ENCODE measurements at places on chromosomes 2 and 18.

DNA sequence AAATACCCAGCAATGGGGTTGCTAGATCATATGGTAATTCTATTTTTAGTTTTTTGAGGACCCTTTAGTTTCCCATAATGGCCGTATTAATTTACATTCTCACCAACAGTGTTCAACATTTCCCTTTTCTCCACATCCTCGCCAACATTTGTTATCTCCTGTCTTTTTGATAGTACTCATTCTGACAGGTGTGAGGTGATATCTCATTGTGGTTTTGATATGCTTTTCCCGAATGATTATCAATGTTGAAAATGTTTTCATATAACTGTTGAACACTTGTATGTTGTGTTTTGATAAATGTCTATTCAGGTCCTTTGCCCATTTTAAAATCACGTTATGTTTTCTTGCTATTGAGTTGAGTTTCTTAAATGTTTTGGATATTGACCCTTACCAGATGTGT, 5.8 kb upstream of the RIF1 start:
- peak; percentile 42 for DNase-seq

DNA sequence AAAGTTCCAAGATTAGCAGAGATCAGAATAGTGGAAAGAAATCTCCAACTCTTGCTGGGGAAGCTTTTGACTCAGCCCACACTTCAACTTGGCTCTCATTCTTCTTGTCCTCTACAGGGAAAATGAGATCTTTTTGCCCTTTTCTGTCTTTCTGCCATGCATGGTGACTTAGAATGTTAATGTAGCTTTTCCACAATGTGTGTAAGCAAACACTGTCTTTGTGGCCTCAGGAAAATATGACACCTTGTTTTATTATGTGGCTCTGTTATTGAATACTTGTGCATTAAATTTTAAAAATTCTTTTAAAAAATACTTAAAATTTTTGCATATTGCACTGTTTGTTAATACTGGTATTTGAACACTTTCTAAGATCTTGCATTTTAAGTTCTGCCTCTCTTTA, 65.4 kb upstream of the WDR75 start:
- DNase-seq = no peak

- DNase-seq = no peak
Observed at GRCh38 chr18:49019446-49020045, 68.8 kb upstream of the SMAD7 start.

- DNase-seq = no peak
Observed at GRCh38 chr2:79554899-79555298, 42.0 kb downstream of the CTNNA2 start.

- no peak for DNase-seq
Observed at GRCh38 chr2:161954103-161954502, 119.9 kb downstream of the DPP4 start.

DNA sequence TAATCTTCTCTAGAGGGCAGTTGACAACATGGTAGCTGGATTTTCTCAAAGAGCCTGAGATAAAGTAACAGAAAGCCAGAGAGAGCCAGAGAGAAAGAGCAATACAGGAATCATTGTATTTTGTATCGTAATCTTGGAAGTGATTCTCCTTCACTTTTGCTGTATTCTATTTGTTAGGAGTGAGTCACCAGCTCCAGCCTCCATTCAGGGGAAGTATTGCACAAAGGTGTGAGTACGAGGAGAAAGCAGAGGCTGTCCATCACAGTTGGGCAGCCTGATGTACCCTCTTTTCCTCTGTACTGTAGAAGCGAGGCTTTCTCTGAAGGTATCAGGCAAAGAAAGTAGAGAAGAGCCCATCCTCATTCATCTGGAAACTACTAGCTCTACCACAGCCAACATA, 176.8 kb downstream of the KCNS3 start:
- DNase-seq = no peak

- no peak for DNase-seq
Observed at GRCh38 chr2:156321243-156321904, 11.1 kb downstream of the NR4A2 start.

DNA sequence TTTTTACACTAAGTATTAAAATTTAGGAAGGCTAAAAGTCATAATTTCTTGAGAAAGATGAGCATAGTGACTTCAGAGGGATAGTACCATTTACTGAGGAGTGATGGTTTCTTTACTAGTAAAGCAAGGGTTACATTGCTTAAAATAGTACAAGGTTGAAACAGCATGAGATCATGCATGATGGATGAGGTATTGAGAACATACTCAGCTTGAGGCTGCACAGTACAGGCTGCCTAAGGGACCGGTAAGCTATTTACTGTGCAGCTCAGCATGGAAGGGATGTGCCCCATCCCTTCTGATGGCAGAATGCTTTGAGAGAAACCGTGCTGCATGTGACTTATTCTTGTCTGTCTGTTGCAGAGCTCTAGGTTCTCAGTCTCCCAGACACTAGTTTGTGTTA, 122.1 kb downstream of the EML6 start:
- DNase-seq = no peak

GRCh38 chr18:10312326-10313015, 142.0 kb upstream of the APCDD1 start:
- no peak for DNase-seq

GRCh38 chr2:230634146-230634545, 78.5 kb upstream of the CAB39 start:
- DNase-seq = no peak

DNA sequence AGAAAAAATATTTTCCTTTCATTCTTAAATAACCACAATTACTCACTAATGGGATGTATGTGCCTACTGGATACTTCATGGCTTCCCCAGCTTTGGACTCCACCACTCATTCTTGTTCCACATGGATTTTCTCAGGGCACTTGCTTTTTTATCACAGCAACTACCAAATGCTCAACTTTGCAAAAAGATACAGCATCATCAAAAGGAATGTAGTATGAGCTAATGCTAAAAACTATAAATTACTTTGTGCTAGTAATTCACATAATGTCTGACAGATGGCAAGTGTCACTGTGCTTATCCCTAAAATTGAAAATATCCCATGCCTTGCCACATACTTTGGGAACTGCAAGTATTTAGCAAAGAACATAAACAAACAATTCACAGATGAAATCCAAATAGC, 130.4 kb upstream of the ZFP36L2 start:
- DNase-seq = no peak

DNA sequence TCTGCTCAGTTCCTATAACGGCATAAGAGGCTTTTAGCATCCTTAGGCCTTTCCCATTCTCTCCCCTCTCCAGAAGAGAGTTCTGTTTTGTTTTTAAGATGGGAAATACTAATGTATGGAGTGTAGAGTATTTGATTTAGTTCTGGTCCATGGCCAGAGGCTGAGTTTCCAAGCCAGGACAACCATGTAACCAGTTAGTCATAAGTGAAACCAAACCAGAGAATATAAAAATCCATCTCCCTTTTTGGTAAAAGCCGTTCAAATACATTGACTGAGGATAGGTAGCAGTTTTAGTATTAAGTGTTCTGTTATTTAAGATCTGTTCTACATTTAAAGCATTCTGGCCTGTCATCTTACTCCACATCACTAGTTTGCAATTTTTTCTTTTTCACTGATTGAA, 3.1 kb downstream of the PSMD1 start:
- no peak for DNase-seq

GRCh38 chr2:238157506-238158017, 1.2 kb upstream of the ERFE start:
- DNase-seq = no peak

DNA sequence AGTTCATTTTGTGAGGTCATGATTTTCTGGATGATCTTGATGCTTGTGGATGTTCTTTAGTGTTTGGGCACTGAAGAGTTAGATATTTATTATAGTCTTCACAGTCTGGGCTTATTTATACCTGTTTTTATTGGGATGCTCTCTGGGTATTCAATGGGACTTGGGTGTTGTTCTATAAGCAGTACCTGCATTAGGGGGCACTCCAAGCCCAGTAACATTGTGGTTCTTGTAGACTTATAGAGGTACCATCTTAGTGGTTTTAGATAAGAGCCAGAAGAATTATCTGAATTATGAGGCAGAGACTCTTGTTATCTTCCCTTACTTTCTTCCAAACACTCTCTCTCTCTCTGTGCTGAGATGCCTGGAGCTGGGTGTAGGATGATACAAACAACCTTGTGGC, 470.0 kb downstream of the PIK3C3 start:
- peak; percentile 11 for DNase-seq

DNA sequence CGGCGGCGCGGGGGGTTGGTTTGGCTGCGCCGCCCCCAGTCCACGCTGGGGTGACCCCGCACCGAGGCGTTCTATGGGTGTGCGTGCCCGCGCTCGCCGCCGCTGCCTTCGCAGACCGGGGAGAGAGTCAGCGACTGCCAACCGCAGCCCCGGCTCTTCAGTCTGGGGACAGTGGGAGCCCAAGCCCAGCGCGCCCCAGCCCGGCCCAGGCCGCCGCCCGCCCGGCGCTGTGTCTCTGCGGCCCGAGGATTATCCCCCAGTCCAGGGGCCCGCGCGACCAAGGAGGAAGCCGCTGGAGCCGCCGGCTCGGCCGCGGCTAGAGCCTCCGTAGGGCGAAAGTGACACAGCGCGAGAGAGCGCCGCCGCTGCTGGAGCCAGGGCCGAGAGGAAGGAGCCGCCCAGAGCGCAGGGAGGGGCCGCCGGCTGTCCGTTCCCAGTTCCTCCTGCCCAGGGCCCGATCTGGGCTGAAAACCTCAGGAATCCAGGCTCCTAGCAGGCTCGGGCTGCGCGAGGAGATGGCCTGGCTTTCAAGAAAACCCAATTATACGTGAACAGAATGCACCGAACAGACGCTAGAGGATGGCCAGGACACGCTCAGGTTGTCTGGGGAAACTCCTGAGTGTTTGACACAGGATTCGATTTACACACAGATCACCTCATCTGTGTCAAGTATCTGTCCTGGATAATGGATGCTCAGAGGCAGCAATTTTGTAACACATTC, 2.4 kb downstream of the CTIF start:
- DNase-seq = peak; percentile 79

DNA sequence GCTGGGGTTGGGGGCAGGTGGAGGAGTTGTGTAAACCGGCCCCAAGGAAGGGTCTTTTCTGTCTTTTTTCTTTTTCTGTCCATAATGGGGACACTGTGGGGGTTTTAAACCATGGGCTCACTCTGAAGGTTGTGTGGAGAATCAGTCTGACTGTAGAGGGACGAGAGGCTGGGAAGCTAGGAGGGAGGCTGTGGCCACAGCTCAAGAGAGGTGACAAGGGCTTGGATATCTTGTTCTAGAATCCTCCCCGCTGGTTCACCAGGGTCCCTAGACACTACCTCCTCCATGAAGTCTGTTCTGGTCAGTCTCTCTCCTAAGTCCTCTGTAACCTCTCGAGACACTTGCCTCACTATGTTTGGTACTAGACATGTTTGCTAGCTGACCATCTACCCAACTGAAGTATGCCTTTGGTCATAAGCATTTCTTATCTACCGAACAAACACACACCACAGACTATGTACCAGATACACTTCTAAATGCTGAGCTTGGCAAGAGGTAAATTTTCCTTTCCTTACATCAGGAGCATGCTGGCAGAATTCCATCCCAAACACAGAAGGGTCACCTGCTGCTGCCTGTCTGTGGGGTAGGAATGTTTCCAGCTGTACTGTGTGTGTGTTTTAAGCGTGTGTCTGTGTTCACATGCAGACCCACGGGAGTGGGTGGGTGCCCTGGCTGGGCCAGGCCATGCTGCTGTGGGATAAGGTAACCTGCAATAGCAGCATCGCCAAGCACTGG, 69.6 kb upstream of the MGAT4A start:
- peak; percentile 8 for DNase-seq

- DNase-seq = no peak
Observed at GRCh38 chr2:88355486-88355885, 97.0 kb downstream of the FOXI3 start.

DNA sequence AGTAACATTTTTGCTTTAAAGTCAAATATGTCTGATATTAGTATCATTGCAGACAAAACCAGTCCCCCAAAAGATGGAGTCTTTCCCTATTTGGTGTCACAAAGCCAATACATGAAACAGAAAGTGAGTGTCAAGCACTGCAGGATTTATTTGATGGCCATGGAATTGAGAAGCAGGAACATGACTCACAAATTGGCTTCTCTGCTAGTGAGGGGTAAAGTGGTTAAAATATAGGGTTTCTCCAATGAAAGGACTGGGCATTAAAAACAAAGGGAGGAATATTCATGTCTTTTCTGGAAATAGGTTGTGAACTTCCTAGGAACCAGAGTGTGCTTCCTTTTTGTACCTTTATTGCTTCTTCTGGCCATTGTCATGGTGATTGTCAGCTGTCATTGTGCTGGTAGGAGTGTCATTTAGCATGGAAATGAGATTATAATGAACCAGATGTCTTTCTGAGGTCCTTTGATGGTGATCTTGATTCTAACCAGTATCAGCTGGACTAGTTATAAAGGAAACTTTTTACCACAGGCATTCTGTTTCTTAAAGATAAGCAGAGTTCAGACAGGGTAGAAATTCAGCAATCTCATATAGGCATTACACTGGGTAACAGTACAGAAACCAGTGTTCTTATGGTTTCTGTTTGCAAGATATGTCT, 4.1 kb downstream of the REG1B start:
- DNase-seq = peak; percentile 80

DNA sequence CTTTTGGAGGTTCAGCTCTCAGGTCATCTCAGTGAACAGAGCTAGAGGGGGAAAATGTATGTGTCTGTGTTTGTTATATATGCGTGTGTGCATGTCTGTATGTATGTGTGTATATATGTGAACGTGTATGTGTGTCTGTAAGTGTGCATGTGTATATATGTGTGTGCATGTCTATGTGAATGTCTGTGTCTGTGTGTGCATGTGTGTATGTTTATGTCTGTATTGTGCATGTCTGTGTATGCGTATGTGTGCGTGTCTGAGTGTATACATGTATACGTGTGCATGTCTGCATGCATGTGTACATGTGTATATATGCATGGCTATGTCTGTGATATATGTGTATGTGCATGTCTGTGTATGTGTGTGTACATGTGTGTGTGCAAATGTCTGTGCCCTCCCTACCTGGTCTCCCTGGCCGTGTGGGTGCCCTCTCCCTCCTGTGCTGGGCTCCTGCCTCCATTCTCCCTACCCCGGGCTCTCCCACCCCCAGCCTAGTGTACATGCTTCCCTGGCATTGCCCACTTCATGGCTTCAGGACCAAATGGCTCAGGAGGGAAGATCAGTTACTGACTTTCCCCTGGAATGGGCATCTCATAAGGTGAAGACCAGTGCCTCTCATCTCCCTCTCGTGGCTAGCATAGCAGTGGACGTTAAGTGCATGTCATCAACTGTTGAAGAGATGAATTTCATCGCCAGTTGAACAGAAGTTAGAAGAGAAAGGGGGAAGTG, 49.9 kb downstream of the TRAF3IP1 start:
- DNase-seq = no peak

- no peak for DNase-seq
Observed at GRCh38 chr2:218432676-218433365, 13.9 kb downstream of the VIL1 start.

- DNase-seq = no peak
Observed at GRCh38 chr2:101842471-101842870, 145.0 kb downstream of the MAP4K4 start.
